ENCODE measurements at places on chromosomes 13 and 19.

- no peak for DNase-seq
Observed at GRCh38 chr19:34178274-34178610, 5.9 kb downstream of the LSM14A start.

DNA sequence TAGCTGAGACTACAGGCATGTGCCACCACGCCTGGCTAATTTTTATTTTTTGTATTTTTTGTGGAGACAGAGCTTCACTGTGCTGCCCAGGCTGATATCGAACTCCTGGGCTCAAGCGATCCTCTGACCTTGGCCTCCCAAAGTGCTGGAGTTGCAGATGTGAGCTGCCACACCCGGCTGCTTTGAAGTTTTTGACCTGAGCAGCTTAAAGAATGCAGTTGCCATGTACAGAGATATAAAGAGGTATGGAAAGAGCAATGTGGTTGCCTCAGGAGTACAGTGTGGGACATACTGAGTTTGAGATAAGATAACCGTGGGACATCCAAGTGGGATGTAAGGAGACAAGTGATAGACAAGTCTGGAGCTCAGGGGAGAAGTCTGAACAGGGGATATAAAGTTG, 82.7 kb upstream of the LSM14A start:
- no peak for DNase-seq

DNA sequence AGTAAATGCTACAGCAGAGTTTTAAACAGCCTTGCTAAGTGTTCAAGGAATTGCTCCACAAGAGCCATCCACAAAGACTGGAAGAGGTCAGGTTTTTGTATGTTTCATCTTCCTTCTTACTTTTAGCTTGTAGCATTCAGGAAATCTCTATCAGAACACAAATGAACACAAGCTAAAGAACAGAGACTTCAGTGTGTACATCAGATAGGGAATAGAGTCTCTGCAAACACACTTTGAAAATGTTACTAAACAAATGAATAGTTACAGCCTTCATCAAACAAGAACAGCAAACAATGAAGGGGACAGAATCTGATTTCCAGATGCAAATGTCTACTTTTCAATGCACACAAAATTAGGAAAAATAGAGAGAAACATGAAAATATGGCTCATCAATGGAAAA, 7.7 kb downstream of the ZNF563 start:
- no peak for DNase-seq

- no peak for DNase-seq
Observed at GRCh38 chr19:7161292-7161691, 91.8 kb downstream of the ZNF557 start.

GRCh38 chr13:73835138-73835721, 299.0 kb downstream of the KLF12 start:
- DNase-seq: no peak

DNA sequence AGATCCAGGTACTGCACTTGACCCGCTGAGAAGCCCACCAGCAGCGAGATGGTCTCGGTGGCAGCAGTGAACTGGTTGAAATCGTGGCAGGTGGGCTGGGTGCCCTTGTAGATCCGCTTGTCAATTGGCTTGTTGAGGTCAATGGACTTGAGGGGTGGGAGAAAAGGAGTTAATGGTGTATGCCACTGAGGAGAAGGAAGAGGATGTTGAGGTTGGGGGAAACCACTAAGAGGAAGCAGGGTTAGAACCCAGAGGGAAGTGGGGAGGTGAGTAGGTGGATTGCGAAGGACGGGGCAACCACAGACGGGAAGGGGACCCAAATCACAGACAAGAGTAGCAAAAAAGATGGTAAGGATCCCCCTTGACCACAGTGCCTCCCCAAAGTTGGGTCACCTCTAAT, 1.7 kb downstream of the DMWD start:
- DNase-seq: peak; percentile 90

DNA sequence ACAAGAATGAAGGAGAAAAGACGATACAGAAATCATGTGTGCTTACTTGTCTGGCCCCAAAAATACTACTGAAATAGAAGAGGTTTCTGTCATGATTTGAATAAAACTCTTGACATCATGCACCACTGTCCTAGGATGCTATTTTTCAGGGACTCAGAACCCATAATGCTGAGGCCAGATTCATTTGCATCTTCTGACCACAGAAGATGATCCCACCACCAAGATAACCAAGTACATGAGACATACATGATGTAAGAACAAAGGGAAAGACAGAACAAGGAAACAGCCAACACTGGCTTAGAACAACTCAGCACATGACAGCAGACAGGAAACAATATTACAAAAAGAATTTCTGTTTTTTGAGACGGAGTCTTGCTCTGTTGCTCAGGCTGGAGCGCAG, 2.5 kb downstream of the ZNF552 start:
- no peak for DNase-seq

GRCh38 chr19:6098574-6098973, 11.7 kb downstream of the RFX2 start:
- DNase-seq: no peak

- DNase-seq: no peak
Observed at GRCh38 chr13:31639443-31640163, 99.7 kb upstream of the RXFP2 start.

GRCh38 chr13:109372666-109373065, 413.7 kb downstream of the IRS2 start:
- no peak for DNase-seq

- DNase-seq: no peak
Observed at GRCh38 chr13:79432992-79433391, 26.9 kb upstream of the RBM26 start.

GRCh38 chr13:44317752-44318151, 55.9 kb upstream of the SERP2 start:
- no peak for DNase-seq

DNA sequence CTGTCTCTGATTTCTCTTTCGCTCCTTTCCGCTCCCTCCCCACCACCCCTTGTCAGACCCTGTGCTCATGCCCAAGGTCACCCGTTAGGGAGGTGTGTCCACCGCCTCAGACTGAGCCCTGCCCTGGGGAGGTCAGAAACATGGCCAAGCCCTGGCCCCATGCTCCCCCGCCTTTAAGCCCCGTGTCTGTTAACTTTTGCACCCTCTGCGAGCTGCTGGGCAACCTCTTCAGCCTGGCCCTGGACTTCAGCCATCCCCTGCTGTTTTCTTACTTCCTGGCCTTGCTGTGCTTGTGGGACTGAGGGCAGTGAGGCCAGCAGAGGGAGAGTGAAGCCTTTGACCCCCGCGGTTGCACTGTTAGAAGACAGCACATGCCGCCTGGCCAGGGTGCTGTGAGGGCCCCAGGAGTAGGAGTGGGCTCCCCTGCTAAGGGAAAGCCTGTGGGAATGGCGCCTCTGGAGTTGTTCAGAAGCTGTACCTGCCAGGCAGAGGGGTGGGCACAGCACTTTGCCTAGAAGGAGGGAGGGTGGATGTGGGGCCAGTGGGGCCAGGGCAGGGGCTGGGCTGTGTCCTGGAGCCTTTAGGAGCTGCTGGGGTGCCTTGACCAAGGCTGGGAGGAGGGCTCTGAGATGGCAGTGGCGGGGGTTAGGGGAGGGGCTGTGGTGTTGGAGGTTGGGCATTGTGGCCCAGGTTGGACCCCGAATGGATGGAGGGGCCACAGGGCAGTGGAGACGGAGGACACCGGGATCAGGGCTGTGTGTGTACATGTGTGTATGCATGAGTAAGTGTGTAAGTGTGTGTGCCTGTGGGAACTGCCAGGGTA, 7.9 kb downstream of the UPF1 start:
- no peak for DNase-seq

DNA sequence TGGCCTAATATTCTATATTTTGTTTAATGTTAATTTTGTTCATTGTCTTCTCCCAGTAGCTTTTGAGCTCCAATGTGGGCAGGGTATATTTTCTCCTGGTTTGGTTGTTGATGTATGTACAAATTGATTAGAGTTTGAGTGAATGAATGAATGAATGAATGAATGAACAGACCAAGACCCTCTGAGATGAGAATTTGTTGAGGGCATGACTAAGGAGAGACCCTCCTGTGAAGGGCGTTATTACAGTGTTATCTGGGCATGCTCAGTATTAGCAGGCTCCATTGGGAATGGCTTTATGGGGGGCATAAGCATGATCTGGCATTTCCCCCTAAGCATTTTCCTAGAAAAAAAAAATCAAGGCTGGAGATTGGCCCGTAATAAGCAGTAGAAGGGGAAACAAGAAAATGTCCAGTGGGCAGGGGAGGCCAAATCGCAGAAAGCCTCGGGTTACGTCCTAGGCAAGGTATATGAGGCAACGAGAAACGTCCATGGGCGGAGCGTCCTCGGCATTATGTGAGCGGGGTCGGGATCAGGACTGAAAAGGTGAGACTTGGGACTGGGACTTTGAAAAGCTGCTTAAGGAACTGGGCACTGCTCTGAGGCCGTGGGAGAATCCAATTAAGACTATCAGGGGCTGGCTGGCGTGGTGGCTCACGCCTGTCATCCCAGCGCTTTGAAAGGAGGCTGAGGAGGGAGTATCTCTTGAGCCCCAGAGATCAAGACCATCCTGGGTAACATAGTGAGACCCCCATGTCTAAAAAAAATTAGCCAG, 904 bp upstream of the ARHGAP33 start:
- DNase-seq: no peak

GRCh38 chr13:28324181-28324789, 170.6 kb downstream of the FLT1 start:
- DNase-seq: peak; percentile 76

DNA sequence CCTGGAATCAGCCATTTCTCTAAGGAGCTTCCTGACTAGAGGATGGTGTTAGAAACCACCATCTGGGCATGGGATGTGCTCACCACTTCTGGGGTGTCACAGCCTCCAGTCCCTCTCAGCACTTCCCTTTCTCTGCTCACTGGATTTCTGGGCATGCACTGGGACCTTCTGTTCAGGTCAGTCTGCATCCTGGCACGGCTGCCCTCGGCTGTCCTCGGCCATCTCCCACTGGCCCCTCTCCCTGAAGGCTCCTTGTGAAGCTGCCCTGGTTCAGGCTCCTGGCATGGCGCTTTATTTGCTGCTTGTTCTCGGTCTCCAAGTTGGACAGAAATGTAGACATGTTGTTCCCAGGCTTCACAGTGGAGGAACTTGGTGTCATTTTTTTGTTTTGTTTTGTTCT, 60.0 kb downstream of the TEX29 start:
- DNase-seq: no peak

DNA sequence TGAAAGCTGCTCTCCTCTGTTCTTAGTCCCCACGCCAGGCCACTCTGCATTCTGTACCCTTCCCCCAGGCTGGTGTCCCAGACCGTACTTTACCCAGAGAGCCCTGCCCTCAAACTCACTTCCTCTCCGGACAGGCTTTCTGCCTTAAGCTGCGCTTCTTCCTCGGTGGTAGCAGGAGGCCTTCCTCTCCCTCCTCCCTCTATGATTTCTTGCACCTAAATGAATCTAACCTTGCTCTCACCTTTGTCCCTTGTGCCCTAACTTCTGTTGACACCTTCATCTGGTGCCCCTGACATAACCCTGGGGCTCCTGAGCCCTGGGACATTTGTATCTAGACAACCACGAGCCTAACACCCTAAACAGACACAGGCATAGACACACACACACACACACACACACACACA, 29.6 kb upstream of the CEACAM21 start:
- DNase-seq: peak; percentile 84
